ENCODE measurements at places on chromosomes 2 and 18.

GRCh38 chr2:208698114-208698513 is 291.5 kb downstream of the PTH2R start:
- no peak for DNase-seq

DNA sequence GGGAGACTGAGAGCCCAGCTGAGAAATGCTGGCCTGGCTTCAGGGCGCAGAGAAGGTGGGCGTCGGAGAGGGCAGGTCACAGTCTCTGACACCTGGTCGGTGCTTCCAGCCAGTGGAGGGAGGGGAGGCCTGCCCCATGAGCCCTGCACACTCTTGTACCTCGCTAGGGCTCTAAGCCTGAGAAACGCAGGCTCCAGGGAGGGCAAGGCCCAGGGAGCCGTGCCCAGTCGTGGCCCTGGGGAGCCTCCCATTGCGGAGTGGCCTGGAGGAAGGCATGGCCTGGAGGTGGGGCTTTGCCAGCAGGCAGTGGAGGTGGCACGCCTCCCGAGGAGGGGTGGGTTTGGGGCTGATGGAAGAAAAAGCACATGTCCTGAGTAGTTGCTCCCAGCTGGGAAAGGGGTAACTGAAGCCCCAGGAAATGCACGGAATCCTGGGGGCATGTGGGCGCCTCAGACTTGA is 39.0 kb downstream of the MTERF4 start:
- peak; percentile 8 for DNase-seq

DNA sequence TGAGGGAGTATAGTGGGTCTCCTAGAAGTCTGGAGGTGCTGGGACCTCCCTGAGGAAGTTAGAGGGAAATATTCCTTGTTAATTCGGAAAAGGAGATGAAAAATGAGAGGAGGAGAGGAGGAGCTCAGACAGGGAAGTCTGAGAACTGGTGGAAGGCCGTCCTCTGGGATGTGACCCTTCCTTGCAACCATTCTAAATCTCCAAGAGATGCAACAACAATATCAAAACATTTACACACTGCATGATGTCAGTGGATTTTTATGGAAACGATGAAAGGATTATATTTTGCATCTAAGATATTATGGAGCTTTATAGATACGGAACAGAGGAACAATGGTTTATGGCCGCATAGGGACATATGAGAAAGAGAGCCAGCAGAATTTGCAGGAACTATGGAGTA is 49.8 kb upstream of the COBLL1 start:
- DNase-seq: no peak

- DNase-seq: no peak
These were observed 230.8 kb upstream of the CDH2 start for GRCh38 chr18:28407681-28408080.

DNA sequence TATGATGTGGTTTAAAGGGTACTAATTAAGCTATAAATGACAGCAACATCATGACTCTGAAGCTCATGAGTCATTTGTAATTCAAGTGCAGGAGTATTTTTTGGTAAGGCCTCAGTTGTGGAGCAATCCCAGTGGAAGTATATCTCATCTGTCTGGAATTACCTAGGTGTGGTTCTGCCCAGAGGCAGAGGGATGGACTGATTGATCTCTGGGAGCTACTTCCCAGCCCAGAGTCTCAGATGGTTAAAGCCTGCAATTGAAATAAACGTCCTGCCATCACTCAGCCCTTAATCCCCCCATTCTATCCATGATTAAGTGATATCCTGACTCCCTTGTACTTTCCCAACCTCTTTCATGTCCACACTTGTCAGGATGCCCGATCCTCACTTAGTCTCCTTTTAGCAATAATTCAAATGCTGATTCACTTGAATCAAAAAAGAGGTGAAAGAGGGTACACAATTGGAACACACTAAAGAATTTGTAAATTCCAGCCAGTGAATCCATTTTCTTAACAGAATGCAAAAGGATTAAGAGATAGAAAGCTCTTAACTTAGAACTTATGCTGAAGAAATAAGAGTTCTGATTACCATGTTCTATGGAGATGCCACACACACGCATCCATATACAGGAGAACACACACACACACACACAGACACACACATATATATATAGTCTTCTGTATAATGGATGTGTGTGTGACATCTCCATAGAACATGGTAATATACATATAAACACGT is 664.4 kb downstream of the NYAP2 start:
- no peak for DNase-seq

- no peak for DNase-seq
These were observed 13.2 kb downstream of the BMP10 start for GRCh38 chr2:68857855-68858456.

GRCh38 chr2:98445683-98446581 is 1.3 kb downstream of the INPP4A start:
- peak; percentile 69 for DNase-seq
